ENCODE measurements at places on chromosomes 1 and 21. TPM values are rescaled to one million over a fixed set of nuclear protein-coding genes. Genes with fewer than 3 reads are reported as not detected.

GRCh38 chr1:114627107-114627506, 42.7 kb downstream of the DENND2C start:
- no peaks in the 10 kb centered on the region for H3K27me3 ChIP-seq
- H3K4me1 ChIP-seq = no peaks in the 10 kb centered on the region
- no peak overlapping the region for H3K4me3 ChIP-seq

GRCh38 chr1:169099561-169099960, 6.9 kb upstream of the ATP1B1 start:
- peaks cover 23% of the 10 kb centered on the region for H3K4me1 ChIP-seq
- no peak overlapping the region for H3K27ac ChIP-seq
- no peak overlapping the region for H3K4me3 ChIP-seq
- H3K27me3 ChIP-seq = no peaks in the 10 kb centered on the region

DNA sequence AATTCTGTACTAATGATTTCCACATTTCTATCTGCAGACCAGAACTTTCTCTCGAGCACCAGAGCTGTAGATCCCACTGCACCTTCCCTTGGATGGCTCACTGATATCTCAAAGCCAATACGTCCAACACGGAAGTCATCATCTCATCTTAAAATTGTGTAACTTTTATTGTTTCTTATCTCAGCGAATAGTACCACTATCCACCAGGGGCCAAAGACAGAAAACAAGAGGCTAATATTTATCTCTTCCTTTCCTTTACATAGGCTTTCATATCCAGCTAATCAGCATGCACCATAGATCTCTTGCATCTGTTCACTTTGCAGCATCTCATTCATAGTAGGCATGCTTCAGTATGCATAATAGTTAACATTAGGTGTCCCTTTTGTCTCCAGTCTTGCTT, 303.6 kb downstream of the PTPRC start:
- no peaks in the 10 kb centered on the region for H3K4me1 ChIP-seq
- no peak for DNase-seq
- H3K36me3 ChIP-seq = no peaks in the 10 kb centered on the region
- no peak overlapping the region for H3K27ac ChIP-seq
- H3K4me3 ChIP-seq = no peak overlapping the region
- no peaks in the 10 kb centered on the region for H3K27me3 ChIP-seq

GRCh38 chr1:169360415-169360814, 7.2 kb downstream of the NME7 start:
- no peak for DNase-seq
- H3K4me3 ChIP-seq = no peak overlapping the region
- H3K36me3 ChIP-seq = no peaks in the 10 kb centered on the region
- no peak overlapping the region for H3K27ac ChIP-seq

GRCh38 chr1:243628476-243628907, 221.6 kb downstream of the AKT3 start:
- DNase-seq = no peak
- no peaks in the 10 kb centered on the region for H3K4me1 ChIP-seq
- H3K27me3 ChIP-seq = no peaks in the 10 kb centered on the region
- no peak overlapping the region for H3K4me3 ChIP-seq
- H3K27ac ChIP-seq = no peak overlapping the region

DNA sequence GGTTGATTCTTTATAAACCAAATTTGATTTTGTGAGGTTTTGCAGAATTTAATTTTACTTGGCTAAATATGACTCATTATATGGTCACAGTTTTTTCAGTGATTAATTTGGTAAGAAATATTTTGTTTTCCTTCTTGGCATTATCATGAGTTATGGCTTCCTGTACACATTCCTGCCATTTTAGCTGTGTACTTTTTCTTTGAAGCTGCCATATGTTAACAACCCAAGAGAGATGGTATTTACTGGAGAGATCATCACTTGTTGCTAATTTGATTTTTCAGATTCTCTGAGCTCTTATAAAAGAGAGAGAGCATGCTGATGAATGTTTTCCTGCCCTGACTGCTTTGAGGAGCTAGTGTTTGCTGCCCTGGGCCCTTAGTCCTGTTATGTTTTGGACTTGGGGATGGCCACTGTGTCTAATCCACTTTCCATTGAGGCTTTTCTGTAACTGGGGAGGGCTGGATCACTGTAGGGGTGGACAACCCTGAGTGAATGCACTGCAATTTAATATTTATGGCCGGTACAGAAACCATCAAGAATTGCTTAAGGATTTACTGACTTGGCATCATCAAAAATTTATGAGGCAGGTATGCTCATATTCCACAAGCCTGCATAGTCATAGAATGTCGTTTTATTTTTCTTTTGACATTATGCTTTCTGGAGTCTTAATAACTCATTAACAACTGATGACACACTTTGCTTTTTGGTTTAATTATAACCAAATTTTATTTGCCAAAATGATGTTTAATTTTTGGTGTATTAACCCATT, 200.9 kb downstream of the DISC1 start:
- no peaks in the 10 kb centered on the region for H3K36me3 ChIP-seq
- no peak overlapping the region for H3K27ac ChIP-seq
- H3K27me3 ChIP-seq = no peaks in the 10 kb centered on the region
- H3K4me3 ChIP-seq = no peak overlapping the region
- H3K4me1 ChIP-seq = peaks cover 5% of the 10 kb centered on the region
- no peak for DNase-seq

GRCh38 chr1:196608390-196609369, at the start of gene KCNT2:
KCNT2 (minus strand) TSS chr1:196608440; CDS start chr1:196608309, 131 bp downstream.
- H3K36me3 ChIP-seq = no peaks in the 10 kb centered on the region
- H3K4me1 ChIP-seq = peaks cover 4% of the 10 kb centered on the region
- H3K27me3 ChIP-seq = no peaks in the 10 kb centered on the region
- DNase-seq = peak; percentile 60
- peak within 1 kb of the TSS; percentile 68 for H3K27ac ChIP-seq
- H3K4me3 ChIP-seq = peak within 1 kb of the TSS; percentile 57

DNA sequence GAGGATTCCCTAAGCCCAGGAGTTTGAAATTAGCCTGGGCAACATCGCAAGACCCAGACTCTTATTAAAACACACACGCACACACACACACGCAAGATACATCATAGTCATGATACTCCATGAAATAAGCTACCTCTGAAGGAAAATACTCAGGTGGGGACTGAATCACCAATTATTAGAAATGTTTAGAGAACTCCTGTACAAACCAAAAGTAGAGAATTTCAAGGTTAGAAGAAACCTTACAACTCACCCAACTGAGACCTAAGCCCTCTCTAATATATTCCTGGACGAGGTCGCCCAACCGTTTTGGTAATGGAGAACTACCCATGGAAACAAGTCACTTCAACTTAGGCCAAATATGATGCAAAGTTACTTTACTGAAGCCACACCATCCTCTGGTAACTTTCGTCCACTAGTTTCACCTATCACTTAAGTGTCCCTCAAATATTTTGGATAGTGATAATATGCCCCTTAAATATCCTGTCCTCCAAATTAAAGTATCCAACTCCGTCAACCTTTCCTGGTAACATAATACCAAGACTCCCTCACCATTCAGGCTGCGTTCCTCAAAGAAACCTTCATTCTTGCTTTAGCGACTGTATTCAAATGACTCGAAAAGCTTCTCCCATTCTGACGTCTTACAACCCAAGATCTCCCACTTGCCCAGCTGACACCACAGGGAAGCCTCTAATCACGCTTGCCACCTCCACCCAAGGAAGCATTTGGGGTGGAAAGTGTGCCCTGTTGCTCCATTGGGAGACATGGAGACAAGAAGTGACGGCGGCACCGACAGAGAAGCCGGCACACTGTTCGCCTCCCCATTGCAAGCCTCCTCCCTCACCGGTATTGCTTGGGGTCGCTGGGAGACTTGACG, 856 bp downstream of the NRDC start:
- no peak for DNase-seq
- no peaks in the 10 kb centered on the region for H3K27me3 ChIP-seq
- H3K4me3 ChIP-seq = peak overlapping the region; percentile 79
- H3K36me3 ChIP-seq = no peaks in the 10 kb centered on the region
- H3K4me1 ChIP-seq = peaks cover 25% of the 10 kb centered on the region
- H3K27ac ChIP-seq = peak overlapping the region; percentile 91

ETV3L gene
- total RNA-seq = not detected

GRCh38 chr1:46423574-46424240, 29.6 kb downstream of the FAAH start:
- H3K4me1 ChIP-seq = no peaks in the 10 kb centered on the region
- no peaks in the 10 kb centered on the region for H3K36me3 ChIP-seq

DNA sequence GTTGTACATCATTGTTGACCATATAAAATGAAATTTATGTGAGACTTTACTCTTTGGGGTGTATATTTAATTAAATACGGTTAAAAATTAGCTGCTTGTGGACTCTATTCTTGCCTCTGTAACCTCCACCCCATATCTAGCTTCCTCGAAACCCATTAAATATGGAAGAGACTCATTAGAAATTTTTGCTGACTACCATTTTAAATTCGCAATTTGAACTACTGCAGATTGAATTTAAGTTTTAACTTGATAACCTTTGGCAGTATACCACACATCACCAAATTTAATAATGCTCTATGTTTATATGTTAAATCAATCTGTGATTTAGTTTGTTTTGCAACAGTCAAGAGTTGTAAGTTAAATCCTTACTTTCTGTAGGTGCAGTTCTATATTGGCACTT, 88.5 kb upstream of the QSOX1 start:
- H3K36me3 ChIP-seq = peaks cover 38% of the 10 kb centered on the region
- H3K4me1 ChIP-seq = no peaks in the 10 kb centered on the region
- no peak for DNase-seq
- no peaks in the 10 kb centered on the region for H3K27me3 ChIP-seq
- no peak overlapping the region for H3K27ac ChIP-seq
- H3K4me3 ChIP-seq = no peak overlapping the region

- H3K36me3 ChIP-seq = no peaks in the 10 kb centered on the region
- H3K4me1 ChIP-seq = no peaks in the 10 kb centered on the region
- H3K4me3 ChIP-seq = no peak overlapping the region
Observed at GRCh38 chr1:164466001-164466421, 93.0 kb upstream of the PBX1 start.

PADI3 gene
- not detected for total RNA-seq

DNA sequence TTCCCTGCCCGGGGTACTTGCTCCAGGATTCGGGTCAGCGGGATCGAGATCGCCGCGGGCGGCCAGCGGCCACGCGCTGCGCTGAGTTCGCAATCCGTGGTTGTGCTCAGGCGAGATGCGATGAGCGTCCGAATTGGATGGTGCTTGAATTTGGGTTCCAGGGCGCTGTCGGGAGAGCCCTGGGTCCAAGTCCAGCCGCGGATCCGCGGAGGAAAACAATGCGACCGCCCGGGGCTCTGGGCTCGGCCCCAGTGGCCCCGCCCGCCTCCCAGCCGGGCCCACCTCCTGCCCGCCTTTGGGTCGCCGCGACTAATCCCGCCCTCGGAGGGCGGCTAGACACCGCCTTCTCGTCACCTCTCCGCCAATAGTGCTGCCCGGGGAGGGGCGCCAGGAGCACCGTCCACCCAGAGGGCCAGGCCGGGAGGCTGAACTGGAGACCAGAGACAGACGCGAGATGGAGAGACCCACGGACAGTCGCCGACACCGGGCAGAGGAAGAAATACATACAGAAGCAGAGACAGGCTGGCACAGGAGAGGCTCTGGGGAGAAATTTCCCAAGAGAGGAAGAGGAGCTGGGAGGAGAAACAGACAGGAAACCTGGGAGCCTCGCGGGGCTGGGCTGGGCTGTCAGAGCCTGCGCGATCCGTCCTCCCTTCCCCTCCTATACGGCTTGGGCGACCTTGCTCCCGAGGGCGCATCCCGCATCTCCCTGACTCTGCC, at the start of gene SEMA6C:
Gene SEMA6C (minus strand): TSS at position 220 of the 720 bp plus-strand sequence. CDS start 4,010 bp downstream, outside the sequence.
- H3K36me3 ChIP-seq = no peaks in the 10 kb centered on the region
- no peak within 1 kb of the TSS for H3K27ac ChIP-seq
- H3K27me3 ChIP-seq = no peaks in the 10 kb centered on the region
- DNase-seq = peak; percentile 93
- peaks cover 20% of the 10 kb centered on the region for H3K4me1 ChIP-seq

- H3K36me3 ChIP-seq = no peaks in the 10 kb centered on the region
- H3K27me3 ChIP-seq = no peaks in the 10 kb centered on the region
- no peak overlapping the region for H3K4me3 ChIP-seq
Observed at GRCh38 chr1:216888731-216889130, 165.5 kb upstream of the ESRRG start.

ACTN2 gene
- not detected for total RNA-seq

S100A5 gene
- total RNA-seq = 12.6 TPM

SPRR2A gene
- total RNA-seq = not detected

GRCh38 chr21:46486481-46487126, 27.9 kb downstream of the DIP2A start:
- H3K4me3 ChIP-seq = no peak overlapping the region
- H3K27ac ChIP-seq = no peak overlapping the region
- no peak for DNase-seq
- no peaks in the 10 kb centered on the region for H3K36me3 ChIP-seq

ADORA1 gene
- 0.94 TPM for total RNA-seq

VAMP4 gene
- total RNA-seq = 18.3 TPM

DNA sequence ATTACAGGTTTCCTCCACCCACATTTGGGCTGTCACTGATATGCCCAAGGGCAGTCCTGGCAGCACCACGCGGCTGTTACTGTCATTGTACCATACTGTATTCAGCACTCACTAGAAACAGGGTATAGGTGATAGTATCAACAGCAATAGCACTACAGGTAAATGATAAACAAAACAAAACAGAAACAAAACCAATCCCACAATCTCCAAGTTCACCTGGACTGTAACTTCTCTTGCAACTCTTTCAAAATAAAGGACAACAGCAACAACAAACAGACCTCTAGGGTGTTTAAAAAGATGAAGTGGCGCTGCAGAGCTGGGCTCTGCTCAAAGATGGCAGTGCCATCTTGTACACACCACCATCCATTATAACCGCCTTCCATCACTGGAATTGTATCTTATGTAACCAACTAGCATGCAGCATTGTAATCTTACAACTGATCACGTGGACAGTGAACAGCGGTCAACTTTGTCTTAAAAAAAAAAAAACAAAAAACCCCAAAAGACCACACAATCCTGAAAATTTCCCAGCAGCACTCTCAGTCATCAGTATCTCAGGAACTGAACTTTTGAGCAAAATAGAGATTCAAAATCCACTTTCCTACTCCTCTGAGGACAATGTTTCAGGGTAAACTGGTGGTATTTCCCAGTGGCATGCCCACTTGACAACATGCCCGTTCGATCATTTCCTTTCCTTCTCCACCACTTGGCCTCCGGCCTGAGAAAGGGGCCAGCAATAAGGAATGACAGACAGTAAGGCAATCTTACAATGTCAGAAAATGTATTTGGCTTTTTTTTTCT, 3.8 kb downstream of the IRF2BP2 start:
- peaks cover 27% of the 10 kb centered on the region for H3K36me3 ChIP-seq
- peak overlapping the region; percentile 99 for H3K27ac ChIP-seq
- peak; percentile 50 for DNase-seq
- H3K4me3 ChIP-seq = peak overlapping the region; percentile 88
- peaks cover 31% of the 10 kb centered on the region for H3K4me1 ChIP-seq

GRCh38 chr1:16398371-16398953, 31.4 kb downstream of the SZRD1 start:
- no peaks in the 10 kb centered on the region for H3K4me1 ChIP-seq
- peaks cover 29% of the 10 kb centered on the region for H3K36me3 ChIP-seq
- no peak overlapping the region for H3K4me3 ChIP-seq
- H3K27me3 ChIP-seq = no peaks in the 10 kb centered on the region
- H3K27ac ChIP-seq = peak overlapping the region; percentile 68
- DNase-seq = peak; percentile 80

- peak within 1 kb of the TSS; percentile 97 for H3K27ac ChIP-seq
- no peaks in the 10 kb centered on the region for H3K27me3 ChIP-seq
- H3K4me3 ChIP-seq = peak within 1 kb of the TSS; percentile 91
Observed at GRCh38 chr1:174999936-175000696, at the start of gene CACYBP. CACYBP (plus strand) TSS chr1:174999947; CDS start chr1:175000181, 234 bp downstream.

RUNX1 gene
- total RNA-seq = 18.7 TPM
